ENCODE measurements at places on chromosomes 1 and 21.

GRCh38 chr1:6041432-6042062, 4.1 kb upstream of the KCNAB2 start:
- DNase-seq: no peak

- DNase-seq: no peak
These were observed 462.9 kb upstream of the ADAMTS5 start for GRCh38 chr21:27429710-27430341.

GRCh38 chr1:30312226-30312625, 411.2 kb downstream of the MATN1 start:
- DNase-seq: no peak

DNA sequence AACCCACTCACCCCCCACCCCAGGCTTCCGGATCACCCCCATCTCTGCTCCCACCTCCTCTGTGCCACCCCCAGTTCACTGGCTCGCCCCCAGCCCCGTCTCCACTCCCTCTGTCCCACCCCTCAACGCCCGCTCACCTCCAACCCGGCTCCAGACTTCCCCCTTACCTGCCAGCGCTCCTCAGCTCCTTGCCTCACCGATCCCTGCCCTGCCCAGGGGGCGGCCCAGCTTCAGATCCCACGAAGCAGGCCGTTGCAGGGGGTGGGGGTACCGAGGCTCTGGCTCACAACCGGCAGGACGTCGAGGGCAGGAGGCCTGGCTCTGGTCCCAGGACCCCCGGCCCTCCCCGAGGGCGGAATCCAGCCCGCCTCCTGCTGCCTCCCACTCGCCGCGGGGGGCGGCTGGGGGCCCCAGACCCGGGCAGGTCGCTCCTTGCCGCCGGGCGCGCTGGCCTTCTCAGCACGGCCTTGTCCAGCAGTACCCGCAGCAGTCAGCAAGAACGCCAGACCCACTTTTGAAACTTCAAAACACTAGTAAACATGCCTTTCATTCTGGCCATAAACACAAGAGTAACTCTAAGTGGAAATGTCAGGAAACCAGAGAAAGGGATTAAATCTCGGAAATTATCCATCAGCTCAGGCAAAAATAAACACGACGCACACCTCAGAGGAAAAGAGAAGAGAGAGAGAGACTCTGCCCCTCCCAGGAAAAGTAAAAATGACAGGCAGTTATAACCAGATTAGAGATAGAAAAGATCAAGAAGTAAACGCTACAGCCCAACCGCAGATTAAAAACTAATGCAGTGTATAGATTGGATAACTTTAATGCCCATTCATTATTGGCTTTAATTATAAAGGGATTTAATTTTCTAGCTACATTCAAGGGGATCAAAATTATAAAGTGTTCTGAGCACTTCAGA, 1.0 kb upstream of the FAM89A start:
- DNase-seq: no peak

GRCh38 chr1:162316187-162316586, 60.5 kb downstream of the SPATA46 start:
- no peak for DNase-seq

DNA sequence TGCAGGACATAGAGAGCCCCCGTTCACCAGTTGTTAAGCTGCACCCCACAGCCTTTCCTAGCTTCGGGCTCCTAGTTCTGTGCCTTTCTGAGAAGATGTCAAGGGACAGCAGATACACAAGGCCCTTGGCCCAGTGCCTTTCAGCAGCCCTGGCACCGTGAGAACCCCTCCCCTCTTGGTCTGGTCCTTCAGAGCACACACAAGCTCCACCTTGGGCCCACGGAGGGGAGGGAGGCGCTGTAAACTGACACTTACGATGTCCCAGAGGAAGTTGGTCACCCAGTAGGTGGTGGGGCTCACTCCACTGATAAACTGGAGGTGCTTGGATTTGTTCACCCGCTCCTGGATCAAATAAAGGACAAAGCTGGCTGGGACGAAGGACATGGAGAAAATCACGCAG, 101.6 kb downstream of the ABCA4 start:
- DNase-seq: no peak

GRCh38 chr1:30305519-30305918, 417.9 kb downstream of the MATN1 start:
- DNase-seq: no peak

DNA sequence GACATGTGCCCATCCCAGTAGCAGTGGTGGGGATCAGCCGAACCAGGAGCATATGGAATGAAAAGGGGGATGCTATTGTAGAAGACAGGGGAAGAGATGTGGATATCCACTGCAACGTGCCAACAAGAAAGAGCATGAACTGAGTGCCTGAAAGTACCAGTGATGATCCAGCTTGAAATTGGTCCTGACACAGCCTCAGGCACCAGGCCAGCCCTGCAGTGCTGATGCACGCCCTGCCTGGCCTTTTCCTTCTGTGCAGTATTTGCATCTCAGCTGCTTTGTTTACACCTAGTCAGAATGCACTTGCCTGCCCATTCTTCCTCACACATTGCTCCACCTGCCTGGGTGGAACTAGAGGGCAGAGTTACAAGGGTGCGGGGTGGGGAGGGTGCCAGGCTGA, 50.3 kb upstream of the ARTN start:
- DNase-seq: no peak

- DNase-seq: no peak
These were observed 9.9 kb upstream of the CAP1 start for GRCh38 chr1:40030528-40031135.

GRCh38 chr21:42239973-42240372, 21.0 kb downstream of the ABCG1 start:
- DNase-seq: no peak

DNA sequence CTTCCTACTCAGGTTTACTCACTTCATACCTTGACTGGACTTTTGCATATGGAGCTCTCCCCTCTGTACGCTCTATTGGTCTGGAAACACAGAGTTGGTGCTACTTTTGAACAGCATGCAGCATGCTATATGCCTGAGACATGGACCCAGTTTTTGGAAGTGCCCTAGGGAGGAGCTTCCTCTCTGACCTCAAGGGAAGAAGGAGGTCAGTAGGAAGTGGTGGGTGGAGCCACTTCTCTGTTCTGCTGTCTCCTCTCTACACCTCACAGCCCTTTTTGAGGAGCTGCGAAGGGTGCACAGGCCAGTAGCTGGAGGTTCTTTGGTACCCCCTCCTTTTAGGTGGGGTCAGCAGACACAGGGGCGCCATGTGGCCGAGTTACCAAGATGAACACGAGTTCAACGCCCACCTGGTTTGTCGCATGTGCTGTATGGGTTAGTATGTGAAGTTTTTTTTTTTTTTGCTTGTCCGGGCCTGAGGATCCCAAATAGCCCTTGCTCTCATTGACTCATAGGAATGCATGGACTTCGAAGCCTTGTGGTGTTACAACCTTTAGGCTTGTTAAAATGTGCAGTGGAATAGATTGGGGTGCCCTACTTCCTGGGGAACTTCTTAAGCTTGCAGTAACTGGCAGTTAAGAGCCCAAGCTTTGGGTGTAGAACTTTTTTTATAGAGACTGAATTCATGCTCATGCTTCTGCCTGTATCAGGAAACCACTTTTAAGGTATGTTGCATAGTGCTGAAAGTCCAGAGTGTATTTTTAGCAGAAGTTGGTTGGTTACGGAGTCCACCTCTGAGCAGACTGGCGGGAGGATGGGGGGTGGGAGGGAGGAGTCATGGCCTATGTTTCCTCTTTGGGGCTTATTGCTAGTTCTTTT, 10.7 kb downstream of the MACF1 start:
- DNase-seq: no peak

DNA sequence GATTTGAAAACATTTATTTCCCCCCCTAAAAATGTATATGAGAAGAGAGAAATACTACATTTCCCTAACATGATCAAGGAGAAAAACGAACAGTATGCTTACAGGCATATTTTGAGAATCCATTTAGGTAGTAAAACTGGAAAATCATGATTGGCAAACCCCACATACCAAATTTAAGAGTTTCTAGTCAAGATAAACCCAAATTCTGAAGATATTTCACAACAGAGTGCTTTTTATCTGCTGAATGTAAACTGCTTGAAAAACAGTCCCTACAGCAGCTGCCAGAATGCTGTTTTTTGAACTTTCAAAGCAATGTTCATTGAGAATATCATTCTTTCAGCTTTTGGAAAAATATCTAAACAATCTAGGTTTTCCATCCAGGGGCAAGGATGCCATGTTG, 31.0 kb downstream of the ASH1L start:
- DNase-seq: no peak

GRCh38 chr1:47298025-47298699, 15.8 kb downstream of the STIL start:
- no peak for DNase-seq

DNA sequence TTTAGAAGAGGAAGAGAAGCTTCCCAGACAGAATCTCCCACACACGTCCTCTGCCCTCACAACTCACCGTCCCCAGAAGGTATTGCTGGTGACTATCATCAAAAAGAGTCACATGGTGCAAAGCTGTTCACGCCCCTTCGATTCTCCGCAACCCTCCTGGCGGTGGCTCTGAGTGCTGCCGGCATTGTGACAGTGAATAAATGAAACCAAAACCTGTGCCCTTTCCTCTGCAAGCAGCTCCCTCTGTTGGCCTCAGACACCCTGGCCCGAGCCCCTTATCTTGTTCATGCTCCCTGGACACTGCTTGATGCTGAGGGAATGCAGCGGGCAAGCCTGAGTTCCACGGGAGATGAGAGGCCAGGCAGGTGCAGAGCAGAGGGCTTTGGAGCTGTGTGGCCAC, 510.3 kb downstream of the NPHP4 start:
- DNase-seq: no peak

DNA sequence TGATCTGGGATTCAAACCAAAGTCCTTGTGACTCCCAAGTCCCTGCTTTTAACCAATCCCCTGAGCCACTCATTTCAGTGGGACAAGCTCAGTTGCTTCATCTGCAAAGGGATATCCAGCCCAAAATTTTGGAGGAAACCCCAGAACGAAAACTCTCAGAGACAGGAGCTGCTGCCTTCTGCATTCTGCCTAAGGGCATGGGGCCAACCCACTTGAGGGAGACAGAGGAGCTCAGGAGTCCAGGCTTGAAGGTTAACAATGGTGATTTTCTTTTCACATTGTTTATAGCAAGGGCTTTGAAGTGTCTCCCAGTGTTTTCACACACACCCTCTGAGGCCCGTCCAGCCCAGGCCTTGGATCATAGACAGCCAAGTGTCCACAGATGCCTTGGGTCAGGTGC, 148.1 kb upstream of the CTTNBP2NL start:
- no peak for DNase-seq

Measured in activated CD8-positive, alpha-beta memory T cell treated with anti-CD3 and anti-CD28 coated beads for 4 hours (primary cell).